ENCODE measurements at places on chromosomes 5 and 9. TPM values are rescaled to one million over a fixed set of nuclear protein-coding genes. Genes with fewer than 3 reads are reported as not detected.
A peak's percentile ranks its signal among the peaks of the same experiment; 100 is the strongest.

DNA sequence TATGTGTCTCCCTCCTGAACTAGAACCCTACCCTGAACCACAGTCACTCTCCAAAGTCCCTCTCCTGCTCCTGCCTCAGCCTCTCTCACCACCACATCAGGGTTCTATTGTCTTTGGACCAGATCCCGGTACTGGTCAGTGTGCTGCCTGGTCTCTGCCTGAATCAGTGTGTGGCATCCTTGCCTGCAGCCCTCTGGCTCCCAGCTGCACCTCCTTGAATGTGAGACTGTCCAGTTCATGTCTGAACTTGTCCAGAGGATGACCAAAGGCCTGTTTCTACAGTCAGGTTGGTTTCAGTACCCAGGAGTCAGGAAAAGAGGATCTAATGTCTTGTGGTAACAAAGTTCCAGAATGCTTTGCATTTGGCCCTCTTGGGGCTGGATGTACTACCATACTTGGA is 76.8 kb upstream of the RANBP3L start:
- no peak for DNase-seq

DNA sequence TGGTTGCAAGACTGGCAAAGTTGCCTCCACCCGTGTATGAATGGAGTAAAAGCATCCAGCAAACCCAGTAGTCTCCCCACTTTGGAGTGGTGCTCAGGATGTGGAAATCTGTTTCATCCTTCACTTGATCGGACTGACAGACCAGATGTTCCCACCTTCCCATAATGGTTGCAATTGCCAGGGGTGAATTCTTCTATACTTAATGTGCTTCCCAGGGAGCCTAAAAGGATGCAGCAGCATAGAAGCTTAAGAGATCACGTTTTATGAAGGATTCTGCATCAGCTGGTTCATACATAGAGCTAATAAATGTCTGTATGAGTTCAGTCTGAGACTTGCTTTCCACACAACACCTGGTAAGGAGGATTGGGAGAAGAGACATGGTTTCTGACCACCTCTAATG is 198.8 kb upstream of the S1PR3 start:
- DNase-seq, result no peak

GRCh38 chr9:109311731-109312130 is 9.1 kb downstream of the EPB41L4B start:
- DNase-seq, result no peak

DNA sequence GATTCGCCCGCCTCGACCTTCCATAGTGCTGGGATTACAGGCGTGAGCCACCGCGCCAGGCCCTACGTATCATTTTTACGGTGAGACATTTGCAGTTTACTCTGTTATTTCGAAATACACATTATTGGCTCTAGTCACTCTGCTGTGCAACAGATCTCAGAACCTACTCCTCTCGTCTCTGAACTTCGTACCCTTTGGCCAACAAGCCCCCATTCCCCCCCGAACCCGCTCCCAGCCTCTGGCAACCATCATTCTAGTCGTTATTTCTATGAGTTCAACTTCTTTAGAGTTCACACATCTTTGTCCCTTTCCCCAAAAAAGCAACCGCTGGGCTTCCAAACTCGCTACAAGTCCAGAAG is 735 bp downstream of the PTGR1 start:
- no peak for DNase-seq

DNA sequence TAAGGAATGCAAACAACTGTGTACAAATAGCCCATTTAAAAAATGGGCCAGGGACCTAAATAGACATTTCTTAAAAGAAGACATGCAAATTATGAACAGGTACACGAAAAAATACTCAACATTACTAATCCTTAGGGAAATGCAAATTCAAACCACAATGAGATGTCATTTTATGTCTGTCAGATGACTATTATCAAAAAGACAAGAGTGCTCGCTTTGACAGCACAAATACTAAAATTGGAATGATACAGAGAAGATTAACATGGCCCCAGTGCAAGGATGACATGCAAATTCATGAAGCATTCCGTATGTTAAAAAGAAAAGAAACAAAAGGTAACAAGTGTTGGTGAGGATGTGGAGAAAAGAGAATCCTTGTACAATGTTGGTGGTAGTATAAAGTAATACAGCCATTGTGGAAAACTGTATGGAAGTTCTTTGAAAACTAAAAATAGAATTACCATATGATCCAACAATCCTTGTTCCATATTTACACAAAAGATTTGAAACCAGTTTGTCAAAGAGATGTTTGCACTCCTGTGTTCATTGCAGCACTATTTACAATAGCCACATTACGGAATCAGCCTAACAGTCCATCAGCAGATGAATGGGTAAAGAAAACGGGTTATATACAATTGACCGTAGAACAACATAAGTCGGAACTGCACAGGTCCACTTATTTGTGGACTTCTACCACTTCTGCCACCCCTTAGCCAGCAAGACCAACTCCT is 47.2 kb upstream of the PCAT7 start:
- DNase-seq, result no peak

Gene NR5A1
- total RNA-seq, result not detected

GRCh38 chr5:97529354-97529985 is 346.4 kb upstream of the RIOK2 start:
- DNase-seq, result no peak

Gene IL5
- not detected for total RNA-seq

Gene DDX4
- total RNA-seq, result not detected

GRCh38 chr5:171823269-171823668 is 37.7 kb downstream of the SMIM23 start:
- no peak for DNase-seq

GRCh38 chr5:178739452-178740180 is 9.2 kb upstream of the ZNF354A start:
- no peak for DNase-seq

GRCh38 chr5:10452768-10453331 is 11.2 kb downstream of the ROPN1L start:
- DNase-seq, result peak; percentile 14

DNA sequence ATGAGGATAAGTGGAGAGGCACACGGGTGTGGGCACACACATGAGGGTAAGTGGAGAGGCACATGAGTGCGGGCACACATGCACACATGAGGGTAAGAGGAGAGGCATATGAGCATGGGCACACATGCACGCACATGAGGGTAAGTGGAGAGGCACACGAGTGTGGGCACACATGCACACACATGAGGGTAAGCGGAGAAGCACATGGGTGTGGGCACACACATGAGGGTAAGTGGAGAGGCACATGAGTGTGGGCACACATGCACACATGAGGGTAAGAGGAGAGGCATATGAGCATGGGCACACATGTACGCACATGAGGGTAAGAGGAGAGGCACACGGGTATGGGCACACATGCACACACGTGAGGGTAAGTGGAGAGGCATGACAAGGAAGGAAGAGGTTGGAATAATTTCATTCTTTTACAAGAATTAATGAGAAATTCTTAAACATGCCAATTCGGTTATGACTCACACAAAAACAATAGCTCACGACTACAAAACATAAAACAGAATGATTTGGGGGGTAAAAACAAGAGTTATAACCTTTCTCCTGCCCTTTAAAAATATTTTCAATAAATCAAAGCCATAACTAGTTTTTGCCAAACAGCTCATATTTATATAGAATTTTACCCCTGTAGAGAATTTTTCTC is 67.5 kb downstream of the APBA1 start:
- no peak for DNase-seq

Gene FRMPD1
- total RNA-seq, result not detected

- no peak for DNase-seq
Observed at GRCh38 chr5:153901449-153901848, 137.3 kb downstream of the FAM114A2 start.

Gene ALDH1A1
- not detected for total RNA-seq

Gene CERCAM
- total RNA-seq, result 24.2 TPM

- DNase-seq, result no peak
Observed at GRCh38 chr9:16825331-16825725, 45.1 kb downstream of the BNC2 start.

DNA sequence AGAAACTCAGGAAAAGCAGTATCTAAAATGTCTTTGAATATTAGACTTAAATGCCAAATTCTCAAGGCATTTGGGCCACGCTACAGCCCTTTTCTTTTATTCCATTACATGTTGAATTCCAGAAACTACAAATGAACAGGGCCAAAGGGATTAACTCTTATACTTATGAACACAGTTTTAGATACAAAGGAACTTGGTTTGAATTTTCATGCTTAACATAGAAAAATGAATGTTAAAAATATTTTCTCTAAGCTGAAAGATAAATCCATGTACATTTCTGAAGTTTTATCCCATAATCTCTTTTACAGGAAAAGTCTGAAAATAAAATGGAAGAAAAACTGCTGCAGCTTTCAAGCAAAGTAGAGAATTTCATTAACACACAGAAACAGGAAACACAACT is 56.8 kb downstream of the FAM81B start:
- no peak for DNase-seq

DNA sequence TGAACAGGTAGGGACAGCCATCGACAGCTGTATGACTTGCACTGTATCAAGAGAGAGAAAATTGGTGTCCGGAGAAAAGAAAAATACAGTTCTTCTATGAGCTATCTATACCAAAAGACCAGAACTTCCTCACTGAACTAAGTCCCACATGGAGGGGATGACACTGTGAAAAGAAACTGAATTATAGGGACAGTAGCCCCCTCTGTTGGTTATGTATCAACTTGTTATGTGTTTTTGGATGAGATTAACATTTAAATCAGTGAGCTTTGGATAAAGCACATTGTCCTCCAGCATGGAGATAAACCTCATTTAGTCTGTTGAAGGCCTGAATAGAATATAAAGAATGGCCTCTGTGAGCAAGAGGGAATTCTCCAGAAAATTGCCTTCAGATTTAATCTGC is 176.6 kb upstream of the SH3GL2 start:
- no peak for DNase-seq

Gene PCDHGA10
- 2.1 TPM for total RNA-seq

Gene TSLP
- not detected for total RNA-seq

DNA sequence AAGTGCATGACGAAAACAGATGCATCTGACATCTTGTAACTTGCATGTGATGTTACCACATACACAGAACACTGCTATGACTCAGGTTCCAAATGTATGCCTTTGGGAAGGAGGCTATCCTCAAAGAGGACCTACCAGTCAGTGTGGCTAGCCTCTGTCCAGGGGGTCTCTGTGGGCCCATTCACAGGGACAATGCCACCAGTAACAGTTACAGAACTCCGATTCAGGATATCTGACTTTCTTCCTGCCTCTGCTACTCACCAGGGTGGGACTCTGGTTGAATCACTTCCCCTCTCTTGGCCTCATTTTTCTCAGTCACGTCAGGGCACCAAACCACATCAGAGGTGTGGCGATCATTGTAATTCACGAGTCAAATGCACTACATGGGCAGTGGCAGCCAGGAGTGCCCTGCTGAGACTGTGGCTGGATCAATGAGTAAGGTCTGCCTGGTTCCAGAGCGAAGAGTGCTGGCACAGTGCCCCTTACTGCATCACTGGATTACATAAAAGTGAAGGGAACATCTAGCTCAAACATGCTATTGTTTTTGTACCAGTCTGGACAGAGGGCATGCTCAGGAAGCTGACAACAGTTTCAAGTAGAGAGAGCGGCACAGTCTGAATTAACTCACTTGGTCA is 13.2 kb downstream of the ATOX1 start:
- peak; percentile 63 for DNase-seq

Gene ADGRD2
- not detected for total RNA-seq

DNA sequence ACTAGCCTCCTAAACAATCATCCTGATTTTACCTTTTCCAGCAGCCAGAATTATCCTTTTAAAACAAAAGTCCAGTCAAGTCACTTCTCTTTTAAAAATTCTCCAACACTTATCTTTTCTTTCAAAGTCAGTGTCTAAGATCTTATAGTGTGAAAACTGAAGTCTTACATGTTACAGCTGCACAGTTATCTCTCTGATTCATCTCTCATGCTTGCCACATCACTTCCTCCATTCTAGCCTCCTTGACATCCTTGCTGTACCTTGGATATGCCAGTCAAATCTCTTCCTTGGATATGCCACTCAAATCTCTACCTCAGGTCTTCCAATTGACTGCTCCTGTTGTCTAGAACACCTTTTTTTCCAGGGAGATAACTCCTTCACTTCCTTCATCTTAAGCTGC is 361.7 kb upstream of the FTMT start:
- DNase-seq, result no peak

DNA sequence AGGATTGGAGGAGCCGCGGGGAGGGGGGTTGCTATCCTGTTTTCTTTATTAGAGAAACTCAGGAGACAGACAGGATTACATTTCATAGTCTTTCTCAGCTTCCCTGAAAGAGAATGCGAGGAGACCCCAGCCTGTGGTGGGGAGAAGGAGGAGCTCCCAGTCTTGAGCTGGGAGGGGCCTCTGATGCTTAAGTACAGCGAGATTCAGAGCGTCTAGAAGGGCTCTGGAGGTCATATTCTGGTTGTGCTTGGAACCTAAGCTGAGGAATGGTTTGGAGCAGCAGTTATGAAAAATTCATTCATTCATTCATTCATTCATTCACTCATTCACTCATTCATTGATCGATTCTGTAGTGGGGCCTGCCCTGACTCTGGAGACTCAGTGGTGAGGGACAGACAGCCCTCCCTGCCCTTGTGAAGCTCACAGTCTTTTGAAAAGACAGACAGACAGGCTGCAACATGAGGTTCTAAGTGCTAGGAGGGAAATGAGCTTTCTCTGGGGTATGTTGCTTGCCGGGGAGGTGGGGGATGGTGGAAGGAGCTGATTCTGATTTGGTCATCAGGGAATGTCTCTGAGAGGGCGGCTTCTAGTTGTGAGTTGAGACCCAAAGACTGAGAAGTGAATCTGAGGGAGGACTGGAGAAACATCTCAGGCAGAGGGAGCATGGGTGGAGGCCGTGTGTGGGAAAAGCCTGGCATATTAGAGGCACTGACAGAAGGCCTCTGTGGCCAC is 2.5 kb upstream of the SPRY4 start:
- no peak for DNase-seq
